Activated CD4-positive, alpha-beta T cell treated with anti-CD3 and anti-CD28 coated beads, Interleukin-2, amount 50 U/mL, for 24 hours (primary cell): ENCODE measurements at places on chromosomes 12 and 14.

- DNase-seq = peak; percentile 67
Observed at GRCh38 chr12:8108808-8109398, 14.5 kb upstream of the CLEC4A start.

DNA sequence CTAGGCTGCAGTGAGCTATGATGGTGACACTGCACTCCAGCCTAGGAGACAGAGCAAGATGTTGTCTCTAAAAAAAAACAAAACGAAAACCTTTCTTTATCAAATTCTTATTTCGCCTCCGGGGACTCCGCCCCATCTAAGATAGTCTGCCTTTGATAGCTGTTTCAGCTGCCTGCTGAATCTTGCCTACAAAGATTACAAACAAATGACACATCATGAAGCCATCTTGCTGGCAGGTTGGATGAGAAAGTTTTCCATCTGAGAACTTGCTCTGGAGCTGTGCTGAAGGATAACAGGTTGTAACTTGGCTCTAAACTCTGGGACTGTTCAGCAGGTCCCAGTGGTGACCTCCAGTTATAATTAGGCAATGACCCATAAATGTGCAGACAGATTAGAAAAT lies 41.8 kb upstream of the AEBP2 start:
- no peak for DNase-seq

DNA sequence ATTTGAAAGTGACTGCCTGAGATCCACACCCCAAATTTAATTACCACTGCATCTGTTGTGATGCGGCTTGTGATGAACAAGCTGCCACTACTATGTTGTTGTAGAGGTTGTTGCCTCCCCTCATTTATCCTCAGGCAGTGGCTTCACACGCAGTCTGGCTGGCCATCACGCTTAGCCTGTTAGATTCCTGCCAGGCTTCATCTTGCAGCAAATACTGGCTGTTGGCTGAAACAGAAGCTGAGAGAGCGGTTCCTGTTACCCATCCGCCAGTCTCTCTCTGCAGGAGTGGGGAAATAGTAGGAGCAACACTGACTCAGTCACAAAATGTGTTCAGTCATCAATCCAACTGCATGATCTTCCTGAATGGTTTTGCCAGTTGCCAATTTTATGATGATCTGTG lies 934.4 kb downstream of the FLRT2 start:
- DNase-seq = no peak

- peak; percentile 48 for DNase-seq
Observed at GRCh38 chr14:65287264-65288131, 125.0 kb upstream of the FUT8 start.

- DNase-seq = no peak
Observed at GRCh38 chr12:131902332-131903241, 8.2 kb downstream of the ULK1 start.

GRCh38 chr12:116324654-116325335 lies 47.3 kb upstream of the MED13L start:
- DNase-seq = no peak

DNA sequence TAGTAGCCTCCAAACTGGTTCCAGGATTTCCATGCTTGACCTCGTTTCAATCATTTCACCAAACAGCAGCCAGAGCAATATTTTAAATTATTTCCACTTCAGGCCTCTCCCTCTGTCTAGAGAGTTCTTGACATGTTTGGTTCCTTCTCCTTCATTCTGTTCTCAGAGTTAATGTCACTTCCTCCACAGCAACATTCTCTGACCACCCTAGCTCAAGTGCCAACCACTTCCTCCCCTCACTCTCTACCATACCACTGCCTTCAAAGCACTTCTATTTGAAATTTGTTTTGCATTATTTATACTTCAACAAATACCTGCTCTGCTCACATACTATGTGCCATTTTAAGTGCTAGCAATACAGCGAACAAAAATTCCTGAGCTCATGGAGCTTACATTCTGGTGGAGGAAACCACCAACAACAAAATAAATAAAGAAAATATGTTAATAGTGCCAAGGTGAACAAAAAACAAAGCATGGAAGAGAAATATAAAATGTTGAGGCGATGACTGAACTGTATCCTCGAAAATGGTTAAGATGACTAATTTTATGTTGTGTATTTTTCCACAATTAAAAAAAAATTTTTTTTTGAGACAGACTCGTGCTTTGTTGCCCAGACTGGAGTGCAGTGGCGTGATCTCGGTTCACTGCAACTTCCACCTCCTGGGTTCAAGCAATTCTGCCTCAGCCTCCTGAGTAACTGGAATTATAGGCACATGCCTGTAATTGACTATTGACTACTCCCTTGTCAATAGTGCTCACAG lies 17.3 kb downstream of the BAZ1A start:
- no peak for DNase-seq

DNA sequence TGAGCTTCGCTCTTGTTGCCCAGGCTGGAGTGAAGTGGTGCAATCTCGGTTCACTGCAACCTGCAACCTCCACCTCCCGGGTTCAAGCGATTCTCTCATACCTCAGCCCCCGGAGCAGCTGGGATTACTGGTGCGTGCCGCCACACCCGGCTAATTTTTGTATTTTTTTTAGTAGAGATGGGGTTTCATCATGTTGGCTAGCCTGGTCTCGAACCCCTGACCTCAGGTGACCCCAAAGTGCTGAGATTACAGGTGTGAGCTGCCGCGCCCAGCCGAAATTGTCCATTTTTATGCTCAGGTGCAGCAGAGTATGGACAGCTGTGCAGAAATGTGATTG lies 19.2 kb upstream of the CYP46A1 start:
- no peak for DNase-seq

DNA sequence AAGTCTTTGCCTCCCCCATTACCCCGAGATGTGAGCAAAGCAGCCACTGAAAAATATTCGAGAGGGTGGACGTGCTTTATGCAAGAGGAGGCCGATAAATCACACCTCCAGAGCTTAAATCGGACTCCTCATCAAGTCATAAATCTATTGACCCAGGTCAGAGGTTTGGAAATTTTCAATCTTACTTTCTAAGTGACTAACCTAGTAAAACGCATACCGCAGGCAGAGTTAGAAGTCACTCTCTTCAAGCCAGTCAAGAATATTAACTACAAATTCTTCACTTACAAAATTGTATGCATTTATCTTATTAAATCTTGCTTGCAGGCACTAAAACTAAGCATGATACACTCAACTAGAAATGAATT lies 34.9 kb downstream of the GPHB5 start:
- DNase-seq = no peak

DNA sequence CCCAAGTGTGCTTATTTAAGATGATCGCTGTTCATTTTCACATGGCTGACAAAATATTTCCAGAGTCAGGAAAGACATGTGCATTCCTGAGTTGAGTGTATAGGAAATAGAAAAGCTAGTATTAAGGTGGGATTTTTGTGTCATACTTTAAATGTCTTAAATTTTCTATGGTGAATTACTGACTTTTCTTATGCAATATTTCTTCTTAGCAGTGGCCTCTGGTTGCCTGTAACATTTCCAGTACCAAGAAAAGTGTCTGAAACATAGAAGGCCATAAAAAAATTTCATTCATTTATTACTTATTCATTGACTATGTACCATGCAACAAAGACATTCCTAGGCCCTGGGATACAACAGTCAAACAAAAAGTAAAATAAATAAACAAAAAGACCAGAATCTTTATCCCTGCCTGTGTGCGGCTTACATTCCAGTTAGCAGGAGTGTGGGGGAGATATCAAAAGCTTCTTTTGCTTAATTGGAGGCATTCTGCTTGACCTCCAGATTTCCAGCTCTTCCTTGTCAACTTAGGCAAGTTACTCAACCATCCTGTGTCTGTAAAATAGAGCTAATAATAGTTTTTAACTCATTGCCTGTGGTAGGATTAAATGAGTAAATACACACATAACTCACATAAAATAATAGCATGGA lies 216.3 kb upstream of the FLRT2 start:
- no peak for DNase-seq

DNA sequence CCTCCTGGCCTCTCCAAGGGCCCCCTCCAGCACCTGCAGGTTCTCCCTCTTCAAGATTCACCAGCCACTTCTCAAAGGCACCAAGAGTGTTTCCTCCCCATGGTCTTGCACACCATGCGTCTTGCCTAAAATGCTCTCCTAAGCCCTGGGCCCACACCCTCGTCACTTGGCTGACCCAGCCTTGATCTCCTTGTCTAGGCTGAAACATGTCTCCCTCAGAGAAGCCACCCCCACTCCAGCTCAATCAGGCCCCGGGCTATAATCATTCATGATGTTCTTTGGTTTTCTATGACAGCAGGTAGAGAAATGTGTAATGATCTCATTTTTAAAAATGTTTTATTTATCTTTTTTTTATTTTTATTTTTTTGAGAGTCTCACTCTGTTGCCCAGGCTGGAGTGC lies 88.1 kb downstream of the EFCAB11 start:
- DNase-seq = no peak

DNA sequence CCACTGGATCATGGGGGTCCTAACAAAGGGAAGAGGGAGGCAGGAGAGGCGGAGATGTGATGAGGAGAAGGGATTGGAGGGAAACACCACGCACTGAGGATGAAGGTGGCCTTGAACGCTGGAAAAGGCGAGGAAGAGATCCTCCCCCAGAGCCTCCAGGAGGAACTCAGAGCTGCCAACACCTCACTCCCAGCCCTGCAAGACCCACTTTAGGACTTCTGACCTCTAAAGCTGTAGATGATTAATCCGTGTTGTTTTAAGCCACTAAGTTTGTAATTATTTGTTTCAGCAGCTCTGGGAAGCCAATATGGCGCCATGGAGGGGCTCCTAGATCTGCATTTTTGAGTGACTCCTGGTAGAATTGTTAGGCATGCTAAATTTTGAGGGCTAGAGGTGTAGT lies 74.6 kb upstream of the CEP83 start:
- DNase-seq = no peak

DNA sequence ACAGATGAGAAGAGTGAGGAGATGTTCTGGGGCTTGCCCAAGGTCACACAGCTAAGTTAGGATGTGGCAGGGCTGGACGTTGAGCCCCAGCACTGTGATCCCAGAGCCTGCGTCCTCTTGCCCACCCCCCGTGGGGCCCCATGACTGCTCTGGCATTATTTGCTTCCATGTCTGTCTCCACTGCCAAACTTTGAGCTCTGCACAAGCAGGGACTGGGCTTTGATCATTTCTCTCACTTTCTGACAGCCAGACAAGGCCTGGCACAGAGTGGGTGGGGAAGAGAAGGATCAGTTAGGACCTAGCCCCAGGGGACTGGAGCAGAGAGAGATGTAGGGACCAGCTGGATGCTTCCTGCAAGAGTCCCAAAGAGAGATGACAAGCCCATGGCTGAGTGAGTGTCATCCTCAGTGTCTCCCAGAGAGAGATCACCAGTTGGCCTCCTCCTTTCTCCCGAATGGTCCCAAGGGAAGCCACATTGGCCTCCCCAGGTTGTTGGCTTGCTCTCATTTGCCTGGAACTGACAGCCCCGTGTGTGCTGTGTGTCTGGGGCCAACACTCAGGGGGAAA lies 126.7 kb upstream of the PWP1 start:
- DNase-seq = no peak
